ENCODE measurements at places on chromosomes 12 and 14.

GRCh38 chr12:503111-503761, 43.5 kb downstream of the B4GALNT3 start:
- DNase-seq, result no peak

DNA sequence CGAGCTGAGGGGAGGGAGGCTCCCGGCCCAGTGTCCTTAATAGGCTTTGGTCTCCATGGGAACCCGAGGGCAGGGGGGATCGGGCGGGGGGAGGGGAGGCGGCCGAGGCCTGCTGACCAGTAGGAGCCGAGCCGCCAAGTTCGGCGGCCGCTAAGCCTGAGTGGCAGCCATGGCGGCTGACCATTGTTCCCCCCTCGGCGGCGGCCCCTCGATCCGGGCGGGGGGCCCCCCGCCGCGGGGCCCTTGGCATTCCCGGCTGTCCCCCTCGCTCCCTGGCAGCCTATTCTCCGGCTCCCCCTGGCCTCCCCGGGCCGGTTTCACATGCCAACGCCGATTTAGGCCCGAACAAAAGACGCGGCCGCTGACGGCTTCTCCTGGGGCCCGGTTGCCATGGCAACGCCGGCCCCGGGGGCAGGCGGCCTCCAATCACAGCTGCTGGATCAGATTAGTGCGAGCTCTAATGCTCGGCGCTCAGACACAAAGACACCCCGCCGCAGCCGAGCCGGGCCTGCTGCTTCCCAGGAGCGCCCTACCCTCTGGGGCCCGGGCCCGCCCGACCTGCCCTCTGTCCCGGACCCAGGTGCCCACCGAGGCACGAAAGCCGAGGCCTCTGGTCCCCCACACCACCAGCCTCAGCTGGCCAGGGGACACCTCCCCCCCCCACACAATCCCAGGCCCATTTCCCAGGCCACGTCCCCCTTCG, 7.3 kb downstream of the MSI1 start:
- no peak for DNase-seq

- DNase-seq, result peak; percentile 18
Observed at GRCh38 chr14:37985826-37986470, 221.8 kb upstream of the SSTR1 start.

DNA sequence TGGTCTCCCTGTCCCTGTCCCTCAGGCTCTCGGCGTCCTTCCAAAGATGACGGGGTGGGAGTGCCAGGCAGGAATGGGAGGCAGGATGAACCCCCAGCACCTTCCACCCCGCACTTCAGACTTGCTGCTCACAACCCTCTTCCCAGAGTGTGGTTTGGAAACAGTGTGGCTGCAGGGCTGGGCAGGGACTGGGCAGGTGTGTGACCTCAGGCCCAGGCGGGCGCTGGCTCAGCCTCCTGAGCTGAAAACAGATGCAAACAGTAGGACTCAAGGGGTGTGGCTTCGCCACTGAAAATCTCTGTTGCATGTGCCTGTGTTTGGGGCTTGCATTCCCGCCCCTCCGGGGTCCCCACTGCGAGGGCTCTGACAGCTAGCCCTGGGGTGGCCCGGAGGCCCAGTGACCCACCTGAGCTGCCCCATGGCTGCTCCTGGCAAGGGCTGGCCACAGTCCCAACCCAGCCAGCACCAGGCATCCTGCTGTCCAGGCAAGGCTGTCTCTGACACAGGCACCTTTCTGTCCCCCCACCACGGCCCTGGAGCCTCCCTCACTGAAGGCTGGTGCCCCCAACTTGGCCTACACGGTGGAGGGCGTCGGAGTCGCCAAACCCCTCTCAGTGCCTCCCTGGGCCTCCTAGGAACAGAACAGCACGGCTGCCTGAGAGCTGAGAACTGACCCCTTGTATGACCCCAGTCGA, 46.1 kb downstream of the BEGAIN start:
- DNase-seq, result no peak

DNA sequence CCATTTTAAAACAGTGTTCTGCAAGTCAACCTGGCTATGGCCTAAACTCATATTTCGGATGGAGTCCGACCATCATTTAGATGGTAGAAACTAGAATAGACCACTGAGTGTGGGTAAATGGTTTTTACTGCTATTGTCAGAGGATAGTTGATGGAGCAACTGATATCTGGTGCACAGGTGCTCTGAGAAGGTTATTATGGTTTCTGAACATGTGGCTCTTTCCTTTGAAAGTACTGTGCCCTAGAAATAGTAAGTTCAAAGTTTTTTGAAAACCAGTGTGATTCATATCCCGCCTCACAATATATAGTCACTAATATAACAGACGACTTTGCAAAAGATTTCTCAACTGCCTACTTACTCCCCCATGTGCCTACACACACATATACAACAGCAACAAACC, 64.4 kb upstream of the BTG1 start:
- DNase-seq, result no peak

- no peak for DNase-seq
Observed at GRCh38 chr12:109247831-109248654, 61.0 kb downstream of the FOXN4 start.

- DNase-seq, result no peak
Observed at GRCh38 chr12:131805421-131805820, 22.8 kb upstream of the MMP17 start.

DNA sequence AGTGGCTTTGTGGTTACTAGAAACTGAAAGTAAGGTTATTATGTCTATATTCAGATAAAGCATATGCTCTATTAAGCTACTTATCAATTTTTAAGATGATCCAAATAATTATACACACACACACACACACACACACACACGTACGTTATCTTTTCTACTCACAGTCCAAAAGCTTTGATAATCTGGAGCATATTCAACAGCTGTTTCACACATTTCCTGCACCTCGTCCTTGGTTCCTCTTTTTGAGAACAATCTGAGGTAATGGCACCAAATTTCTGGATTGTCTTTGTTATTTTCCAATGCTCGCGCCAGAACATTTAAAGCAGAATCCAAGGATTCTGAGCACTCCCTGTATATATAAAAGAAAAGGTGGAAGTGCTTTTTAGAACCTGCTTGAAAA, 37.5 kb downstream of the ZFC3H1 start:
- DNase-seq, result no peak

- no peak for DNase-seq
Observed at GRCh38 chr14:32938719-32939253, at the start of gene NPAS3. TSS of gene NPAS3 (plus strand) at chr14:32938879.

DNA sequence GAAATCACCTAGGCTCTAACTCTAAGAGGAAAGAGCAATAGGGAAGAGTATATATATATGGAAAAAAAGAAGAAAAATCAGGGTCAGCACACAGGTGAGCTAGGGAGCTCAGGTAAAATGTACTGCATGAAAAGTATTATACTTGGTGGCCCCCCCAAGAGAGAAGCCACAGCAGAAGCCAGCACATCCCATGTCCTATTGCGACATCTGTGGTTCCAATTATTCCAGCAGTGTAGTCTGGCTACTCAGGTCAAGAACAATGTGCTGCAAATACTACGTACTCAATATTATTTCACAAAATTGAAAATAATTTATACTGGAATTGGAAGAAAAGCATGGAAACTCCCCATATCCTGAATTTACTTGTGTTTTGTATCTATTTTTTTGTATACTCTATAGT, 85.5 kb downstream of the CEP83 start:
- no peak for DNase-seq

GRCh38 chr14:21915826-21916225, 242.2 kb upstream of the OR4E1 start:
- DNase-seq, result no peak

GRCh38 chr14:49972131-49972671, 79.3 kb downstream of the ARF6 start:
- DNase-seq, result no peak

- no peak for DNase-seq
Observed at GRCh38 chr12:113180333-113180732, 4.9 kb downstream of the DDX54 start.

DNA sequence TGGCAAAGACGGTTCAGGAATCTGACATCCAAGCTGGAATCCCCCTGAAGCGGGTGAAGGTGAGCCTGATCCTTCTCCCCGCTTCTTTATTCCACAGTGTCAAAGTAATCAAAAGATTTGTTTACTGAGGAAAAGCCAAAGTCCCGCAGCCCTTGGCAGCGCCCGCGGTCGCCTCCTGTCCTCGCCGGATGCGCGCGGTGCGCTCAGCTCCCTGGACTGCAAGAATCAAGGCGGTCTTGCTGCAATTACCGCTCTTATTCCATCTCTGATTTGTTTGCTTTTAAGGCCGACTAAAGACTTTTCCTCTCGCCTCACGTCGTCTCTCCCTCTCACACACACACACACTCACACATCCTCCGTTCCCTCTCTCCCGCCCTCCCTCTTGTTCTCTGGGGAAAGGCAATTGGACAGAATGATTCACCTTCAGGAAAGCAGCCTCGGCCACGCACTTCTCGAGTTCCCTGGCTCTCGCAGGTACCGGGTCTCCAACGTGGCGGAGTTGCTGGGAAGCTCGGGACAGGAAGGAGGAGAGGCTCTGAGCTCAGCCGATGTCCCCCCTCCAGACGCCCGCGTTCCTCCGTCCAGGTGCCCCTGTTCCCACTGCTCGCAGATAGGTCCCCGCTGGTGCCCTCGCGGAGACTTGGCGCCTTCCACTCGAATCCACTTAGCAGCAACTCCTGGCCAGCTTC, 68.6 kb upstream of the USP15 start:
- DNase-seq, result peak; percentile 4

DNA sequence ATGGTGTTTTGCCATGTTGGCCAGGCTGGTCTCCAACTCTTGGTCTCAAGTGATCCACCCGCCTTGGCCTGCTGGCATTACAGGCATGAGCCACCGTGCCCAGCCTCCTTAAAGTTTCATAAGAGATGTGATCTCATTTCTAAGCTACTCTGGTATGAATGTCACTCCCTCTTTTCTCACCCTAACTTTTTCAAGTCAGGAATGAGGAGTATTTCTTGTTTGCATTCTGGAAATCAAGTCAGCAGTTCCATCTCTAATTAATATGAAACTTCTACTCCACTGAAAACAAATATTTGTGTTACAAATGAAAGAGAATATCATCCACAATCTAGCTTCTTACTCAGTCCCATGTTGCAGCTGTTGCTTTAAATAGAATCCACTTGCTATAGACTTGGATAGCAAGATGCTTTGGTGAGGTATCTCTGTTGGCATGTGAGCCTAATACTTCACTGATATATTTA, 61.3 kb downstream of the ARF6 start:
- no peak for DNase-seq

DNA sequence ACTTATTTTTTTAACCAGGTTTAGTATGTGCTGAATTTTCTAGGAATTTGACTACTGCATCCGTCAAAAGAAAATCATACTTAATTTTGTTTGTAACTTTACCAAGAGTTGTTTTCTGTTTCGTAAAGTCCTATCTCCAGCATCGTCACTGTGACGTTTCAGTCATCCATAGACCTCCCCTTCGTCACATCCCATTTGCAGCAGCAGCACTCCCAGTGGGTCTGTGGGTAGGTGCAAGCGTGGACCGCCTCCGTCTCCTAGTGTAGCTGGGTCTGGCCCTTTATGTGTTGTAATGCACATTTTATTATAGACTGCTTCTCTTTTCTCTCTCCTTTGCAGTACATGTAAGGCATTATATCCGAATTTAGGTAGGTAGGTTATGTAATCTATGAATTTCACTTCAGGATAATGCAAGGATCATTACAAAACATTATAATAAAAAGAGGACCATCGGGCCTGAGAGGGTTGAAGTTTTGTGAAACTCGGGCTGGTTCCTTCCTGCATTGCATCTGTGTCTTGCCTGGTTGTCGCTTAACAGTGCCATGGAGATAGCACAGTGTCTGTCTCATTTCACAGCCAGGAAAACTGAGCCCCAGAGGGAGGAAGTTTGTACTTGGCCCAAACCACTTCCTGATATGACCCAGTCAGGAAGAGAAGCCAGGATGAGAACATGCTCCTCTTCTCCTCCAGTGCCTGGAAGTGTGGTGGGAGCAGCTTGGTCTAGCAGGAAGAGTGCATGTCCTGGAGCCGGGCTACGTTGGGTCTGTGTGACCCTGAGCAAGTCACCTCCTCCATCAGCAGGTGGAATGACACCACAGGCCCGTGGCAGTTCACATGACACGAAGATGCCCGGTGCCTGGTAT, 41.3 kb downstream of the EVL start:
- DNase-seq, result no peak

DNA sequence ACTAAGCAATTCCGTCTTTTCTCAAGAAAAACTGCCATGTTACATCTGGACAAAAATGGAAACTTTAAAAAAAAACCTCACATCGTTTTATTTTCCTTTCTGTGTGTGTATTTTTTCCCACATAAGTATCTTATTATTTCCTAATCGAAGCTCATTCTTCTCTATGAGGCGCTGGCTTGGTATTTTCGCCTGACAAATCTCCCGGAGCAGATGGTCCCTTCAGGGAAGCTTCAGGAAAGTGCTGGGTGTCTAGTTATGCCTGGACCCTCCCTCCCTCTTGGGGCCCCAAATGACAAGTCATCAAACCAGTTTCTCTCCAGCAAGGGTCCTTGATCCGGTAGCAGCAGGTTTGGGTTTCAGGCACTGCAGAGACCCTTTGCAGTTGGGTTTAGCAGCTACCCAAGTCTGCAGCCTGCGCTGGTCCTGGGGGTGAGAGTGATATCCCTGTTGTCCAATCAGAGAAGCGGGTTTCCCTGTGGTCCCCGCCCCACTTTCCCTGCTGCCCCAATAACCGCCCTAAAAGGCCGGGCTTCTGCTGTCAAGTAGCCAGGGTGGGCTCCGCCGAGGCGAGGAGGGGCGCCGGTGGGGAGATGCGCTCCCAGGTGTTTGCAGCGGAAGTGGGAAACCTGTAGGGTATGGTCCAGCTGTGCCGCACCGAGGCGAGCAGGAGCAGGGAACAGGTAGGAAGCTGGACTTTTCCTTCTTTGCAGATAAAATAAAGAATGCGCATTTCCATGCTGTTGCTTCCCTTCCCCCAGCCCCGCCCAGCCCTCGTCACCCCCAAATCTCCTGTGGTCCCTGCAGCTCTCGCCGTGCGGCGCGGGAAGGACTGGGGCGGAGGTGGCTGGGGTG, at the start of gene CNTN1:
Gene CNTN1 (plus strand): TSS at position 527 of the 852 bp plus-strand sequence.
- no peak for DNase-seq

GRCh38 chr14:95741781-95742180, 27.9 kb upstream of the TCL1A start:
- no peak for DNase-seq

DNA sequence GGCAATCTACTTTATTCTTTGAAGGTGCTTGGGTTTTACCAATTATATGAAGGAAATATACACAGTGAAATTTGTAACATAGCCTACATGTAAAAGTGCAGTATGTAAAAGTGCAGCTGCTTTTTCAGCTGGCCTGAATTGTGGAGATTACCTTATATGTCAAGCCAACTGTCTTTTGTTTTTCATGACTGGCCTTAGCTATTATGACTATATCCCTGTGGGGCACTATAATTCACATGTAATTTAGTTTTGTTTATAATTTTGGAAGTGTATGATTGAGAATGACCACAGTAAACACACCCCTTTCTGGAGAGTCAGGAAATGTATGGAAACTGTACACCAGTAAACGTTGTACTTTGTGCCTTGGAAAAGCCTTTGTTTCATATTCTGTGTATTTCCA, 435.0 kb upstream of the STXBP6 start:
- DNase-seq, result no peak

DNA sequence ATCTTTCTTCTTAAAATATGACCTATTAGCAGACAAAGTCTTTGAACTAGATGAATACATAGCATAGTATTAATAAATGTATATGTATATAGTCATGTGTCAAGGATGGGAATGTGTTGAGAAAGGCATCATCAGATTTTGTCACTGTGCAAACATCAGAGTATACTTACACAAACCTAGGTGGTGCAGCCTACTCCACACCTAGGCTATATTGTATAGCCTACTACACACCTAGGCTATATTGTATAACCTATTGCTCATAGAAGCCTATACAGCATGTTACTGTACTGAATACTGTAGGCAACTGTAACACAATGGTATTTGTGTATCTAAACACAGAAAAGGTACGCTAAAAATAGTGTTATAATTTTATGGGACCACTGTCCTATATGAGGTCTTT, 47.6 kb downstream of the PTPN21 start:
- DNase-seq, result no peak

Data from activated CD4-positive, alpha-beta T cell treated with anti-CD3 and anti-CD28 coated beads for 24 hours (primary cell).